ENCODE measurements at places on chromosomes 12 and 14. TPM values are rescaled to one million over a fixed set of nuclear protein-coding genes. Genes with fewer than 3 reads are reported as not detected.

Gene KRT79
- not detected for total RNA-seq

GRCh38 chr12:132103542-132104308 lies 40.4 kb downstream of the DDX51 start:
- DNase-seq = no peak

GRCh38 chr14:71741241-71741640 lies 191.0 kb upstream of the RGS6 start:
- no peak for DNase-seq

DNA sequence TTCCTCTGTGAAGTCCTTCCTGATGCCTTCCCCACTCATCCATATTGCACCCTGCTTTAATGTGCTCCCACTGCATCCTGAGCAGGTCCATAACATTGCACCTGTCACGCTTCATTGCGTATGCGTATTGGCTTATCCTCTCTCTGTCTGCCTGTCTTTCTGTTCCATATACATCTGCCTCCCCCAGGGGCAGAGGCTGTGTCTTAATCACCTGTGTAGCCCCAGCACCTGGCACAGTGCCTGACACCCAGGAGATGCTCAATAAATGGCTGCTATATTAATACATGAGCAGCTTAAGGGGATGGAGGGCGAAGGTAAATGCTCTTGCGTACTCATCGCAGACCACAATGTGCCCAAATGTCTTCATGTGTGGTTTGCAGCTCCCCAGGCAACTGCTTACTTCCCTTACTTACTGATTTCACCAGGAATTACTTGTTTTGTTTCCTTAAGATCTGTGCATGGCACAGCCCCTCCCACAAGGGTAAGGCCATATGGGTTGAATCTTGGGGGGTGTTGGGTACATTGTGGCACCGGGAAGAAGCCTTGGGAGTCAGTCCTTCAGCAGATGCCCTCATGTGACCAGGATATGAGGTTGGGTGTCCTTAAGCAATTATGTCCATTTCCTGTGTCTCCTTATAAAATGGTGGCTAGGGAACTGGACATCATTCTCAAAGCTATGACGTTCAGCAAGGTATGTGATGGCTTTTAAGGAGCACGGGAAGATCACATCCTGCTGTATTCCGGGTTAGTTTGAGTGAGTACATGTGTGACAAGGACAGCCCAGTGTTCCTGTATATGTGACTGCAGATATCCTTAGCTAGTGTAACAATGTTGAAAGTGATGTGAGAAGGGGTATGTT lies 848 bp upstream of the CPNE6 start:
- no peak for DNase-seq

GRCh38 chr12:109879351-109880042 lies 844 bp downstream of the GLTP start:
- DNase-seq = no peak
